NCI-H460 (cell line): ENCODE measurements at places on chromosomes 5 and 9. TPM values are rescaled to one million over a fixed set of nuclear protein-coding genes. Genes with fewer than 3 reads are reported as not detected.

The RANBP6 gene
- 14.5 and 16.0 TPM in 2 replicates for total RNA-seq

The SPARC gene
- total RNA-seq = 0.29 and 0.45 TPM in 2 replicates

DNA sequence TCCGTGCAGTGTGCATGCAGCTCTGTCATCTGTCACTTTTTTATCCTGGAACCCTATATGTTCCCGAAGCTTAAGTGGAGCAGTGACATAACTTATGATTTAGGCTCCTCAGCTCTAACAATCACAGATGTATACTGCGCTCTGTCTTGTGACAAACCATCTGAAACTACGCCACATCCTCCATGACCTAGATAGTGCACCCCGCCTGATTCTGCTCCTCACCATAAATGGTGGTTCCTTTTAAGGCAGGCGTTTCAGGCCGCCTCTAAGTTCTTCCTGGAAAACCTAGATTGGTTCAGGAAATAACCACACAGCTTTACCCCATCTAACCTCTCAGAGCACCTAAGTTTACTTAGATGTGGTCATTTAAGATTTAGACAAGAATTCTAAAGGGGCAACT lies 372.0 kb downstream of the CDH10 start:
- DNase-seq = no peak

GRCh38 chr9:33452828-33453271 lies 5.5 kb upstream of the AQP3 start:
- peak; percentile 38 for DNase-seq

DNA sequence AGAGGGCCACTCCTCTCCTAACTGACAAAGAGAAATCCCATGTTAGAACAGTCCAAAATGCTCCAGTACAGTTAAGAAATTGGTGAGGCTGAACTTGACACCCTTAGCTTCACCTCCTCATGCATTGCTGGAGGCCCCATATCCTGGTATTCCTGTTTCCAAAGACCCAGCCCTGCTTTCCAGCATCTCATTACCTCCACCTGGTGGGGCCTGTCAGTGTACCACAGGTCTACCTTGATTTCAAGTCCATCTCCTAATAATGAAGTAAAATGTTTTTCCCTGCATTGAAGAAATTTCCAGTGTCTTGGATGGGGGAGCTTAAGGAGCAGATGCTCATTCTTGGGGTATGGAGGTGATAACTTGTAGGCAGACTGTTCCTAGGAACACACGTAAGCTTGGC lies 70.6 kb upstream of the S1PR3 start:
- no peak for DNase-seq

DNA sequence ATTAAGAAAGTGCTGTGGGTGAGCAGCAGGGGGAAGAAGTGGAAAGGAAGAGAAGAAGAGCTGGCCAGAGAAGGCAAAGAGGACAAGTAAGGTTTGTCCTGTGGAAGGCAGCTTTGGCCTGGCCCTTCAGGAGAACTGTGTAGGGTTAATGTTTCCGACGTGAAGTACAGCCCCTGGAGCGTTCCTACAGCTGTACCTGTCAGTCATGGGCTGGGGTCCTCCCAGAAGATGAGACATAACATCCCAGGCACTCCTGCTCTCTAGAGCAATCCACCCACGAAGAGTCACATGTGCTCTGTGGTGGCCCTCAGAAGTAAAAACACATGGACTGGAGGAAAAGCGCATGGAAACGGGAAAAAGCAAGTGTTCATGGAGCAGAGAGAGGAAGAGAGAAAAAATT lies 237.4 kb downstream of the CAAP1 start:
- no peak for DNase-seq

GRCh38 chr5:36253575-36253974 lies 11.8 kb upstream of the NADK2 start:
- DNase-seq = no peak

GRCh38 chr9:127923771-127924170 lies 6.8 kb downstream of the PIP5KL1 start:
- DNase-seq = no peak

GRCh38 chr5:100691548-100691947 lies 156.4 kb downstream of the FAM174A start:
- DNase-seq = peak; percentile 4

DNA sequence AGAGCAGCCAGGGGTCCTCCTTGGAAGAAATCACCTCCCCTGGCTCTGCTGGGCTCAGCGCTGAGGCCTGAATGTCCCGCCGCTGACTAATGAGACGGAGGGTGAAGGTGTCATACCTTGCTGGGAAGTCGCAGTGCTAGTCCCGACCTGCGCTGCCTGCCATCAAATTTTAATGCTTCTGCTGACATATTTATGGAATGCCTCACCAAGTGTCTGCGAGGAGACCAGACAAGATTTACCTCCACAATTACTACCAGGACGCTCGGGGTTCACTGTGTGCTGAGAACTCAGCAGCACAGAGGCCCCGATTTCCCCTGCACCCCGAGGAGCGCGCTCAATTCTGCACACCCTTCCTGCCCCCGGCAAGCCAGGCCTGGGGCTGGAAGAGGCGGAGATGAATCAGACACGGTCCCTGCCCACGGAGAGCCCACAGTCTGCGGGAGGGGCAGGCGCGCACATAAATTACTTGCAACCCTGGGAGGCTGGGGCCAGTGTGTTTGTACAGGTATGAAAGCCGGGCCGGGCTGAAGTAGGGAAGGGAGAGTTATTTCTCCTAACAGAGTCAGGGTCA lies 175.2 kb downstream of the PAX5 start:
- no peak for DNase-seq

- DNase-seq = no peak
Measured at GRCh38 chr9:34506623-34507022, 16.2 kb downstream of the ENHO start.

DNA sequence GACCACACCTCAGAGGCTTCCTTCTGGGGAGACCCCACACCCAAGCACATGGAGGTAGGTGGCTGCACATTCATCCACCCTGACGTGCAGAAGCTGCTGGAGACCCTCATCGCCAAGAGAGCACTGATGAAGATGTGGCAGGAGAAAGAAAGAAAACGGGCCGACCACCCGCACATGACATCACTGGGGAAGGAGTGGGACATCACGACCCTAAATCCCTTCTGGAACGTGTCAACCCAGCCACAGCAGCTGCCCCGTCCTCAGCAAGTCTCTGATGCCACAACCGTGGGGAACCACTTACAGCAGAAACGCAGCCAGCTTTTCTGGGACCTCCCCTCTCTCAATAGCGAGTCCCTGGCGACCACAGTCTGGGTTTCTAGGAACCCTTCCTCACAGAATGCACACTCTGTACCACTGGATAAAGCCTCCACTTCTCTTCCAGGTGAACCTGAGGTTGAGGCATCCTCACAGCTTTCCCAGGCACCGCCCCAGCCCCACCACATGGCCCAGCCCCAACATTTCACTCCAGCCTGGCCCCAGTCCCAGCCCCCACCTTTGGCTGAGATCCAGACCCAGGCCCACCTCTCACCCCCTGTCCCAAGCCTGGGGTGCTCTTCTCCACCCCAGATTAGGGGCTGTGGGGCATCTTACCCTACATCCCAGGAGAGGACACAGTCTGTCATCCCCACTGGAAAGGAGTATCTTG lies 3.0 kb downstream of the SPATA31E1 start:
- no peak for DNase-seq

DNA sequence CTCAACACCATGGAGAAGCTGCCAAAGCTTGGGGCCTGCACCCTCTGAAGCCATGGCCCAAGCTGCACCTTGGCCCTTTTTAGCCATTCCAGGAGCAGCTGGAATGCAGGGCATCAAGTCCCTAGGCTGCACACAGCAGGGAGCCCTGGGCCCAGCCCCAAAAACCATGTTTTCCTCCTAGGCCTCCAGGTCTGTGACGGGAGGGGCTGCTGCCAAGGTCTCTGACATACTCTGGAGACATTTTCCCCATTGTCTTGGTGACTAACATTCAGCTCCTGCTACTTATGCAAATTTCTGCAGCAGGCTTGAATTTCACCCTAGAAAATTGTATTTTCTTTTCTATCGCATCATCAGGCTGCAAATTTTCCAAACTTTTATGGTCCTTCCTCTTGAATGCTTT lies 64.6 kb downstream of the ELOVL7 start:
- no peak for DNase-seq

DNA sequence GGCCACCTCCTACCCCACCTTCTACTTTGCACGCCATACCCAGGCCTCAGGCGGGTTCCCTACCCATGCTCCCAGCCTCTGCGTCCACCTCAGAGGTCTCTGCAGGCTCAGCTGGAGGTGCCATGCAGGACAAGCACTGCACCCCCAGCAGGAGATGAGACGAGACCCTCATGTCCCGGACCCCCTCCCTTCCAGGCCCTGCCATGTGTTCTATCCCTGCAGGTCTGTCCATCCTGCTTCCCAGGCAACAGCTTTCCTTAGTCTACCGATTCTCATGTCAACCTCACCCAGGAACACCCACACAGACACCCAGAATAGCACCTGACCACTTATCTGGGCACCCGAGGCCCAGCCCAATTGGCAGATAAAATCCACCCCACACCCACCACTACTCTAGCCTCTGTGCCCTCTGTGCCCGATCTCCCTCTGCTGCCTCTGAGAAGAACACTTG lies 52.1 kb downstream of the SEMA4D start:
- DNase-seq = no peak

GRCh38 chr9:134284273-134284672 lies 42.0 kb upstream of the RXRA start:
- no peak for DNase-seq

GRCh38 chr5:139431706-139432105 lies 7.6 kb downstream of the DNAJC18 start:
- DNase-seq = no peak

GRCh38 chr5:56154732-56155484 lies 78.2 kb downstream of the ANKRD55 start:
- no peak for DNase-seq
